ENCODE measurements at places on chromosomes 5 and 9.

DNA sequence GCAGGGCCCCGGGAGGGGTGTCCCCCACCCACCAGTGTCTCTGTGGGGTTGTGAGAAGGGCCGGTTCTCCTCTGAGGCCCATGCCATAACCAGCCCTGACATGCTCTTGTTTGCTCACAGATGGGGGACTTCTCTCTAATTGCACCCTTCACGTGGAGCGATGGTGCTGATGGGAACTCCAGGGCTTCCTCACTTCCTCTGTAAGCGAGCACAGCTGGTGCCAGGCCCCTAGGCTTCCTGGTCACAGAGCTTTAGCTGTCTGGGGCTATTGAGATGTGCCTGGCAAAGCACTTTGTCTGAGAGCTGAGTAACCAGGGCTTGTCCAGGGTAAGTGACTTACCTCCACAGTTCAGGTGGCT is 36.4 kb downstream of the PHF2 start:
- DNase-seq = no peak

DNA sequence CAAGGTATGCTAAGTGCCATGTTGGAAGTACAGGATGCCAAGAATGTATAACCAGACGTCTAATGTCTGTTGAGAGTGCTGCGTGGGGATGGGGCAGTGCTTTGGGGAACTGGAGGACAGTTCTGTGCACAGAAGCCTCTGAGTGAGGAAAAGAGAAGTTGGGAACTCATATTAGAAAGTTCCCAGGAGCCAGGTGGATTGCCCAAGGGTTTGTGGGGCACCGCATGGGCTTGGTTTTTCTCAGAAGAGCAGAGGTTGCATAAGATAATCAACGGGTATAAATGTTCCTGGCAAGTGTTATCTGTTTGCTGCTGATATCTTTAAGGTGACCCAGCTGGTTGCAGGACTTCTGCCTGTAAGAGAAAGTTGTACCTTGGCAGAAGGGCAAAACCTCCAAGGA is 13.1 kb downstream of the HRH2 start:
- no peak for DNase-seq

DNA sequence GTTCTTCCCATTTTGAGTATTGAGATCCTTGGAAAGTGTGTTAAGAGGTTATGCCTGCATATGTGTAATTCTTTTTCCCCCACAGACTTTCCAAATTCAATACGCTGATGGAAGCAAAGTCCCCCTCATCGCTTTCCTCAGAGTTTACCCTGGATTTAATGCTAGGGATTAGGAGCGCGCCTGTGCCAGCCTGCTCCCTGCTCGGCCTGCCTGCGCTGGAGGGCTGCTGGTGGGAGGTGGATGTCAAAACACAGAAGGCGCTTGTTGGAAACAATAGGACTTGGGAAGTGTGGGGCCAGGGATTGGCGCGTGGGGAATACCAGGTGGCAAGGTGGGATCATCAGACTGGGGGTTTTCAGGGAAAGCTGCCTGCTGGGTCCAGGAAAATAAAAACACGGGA is 39.8 kb upstream of the PTCH1 start:
- no peak for DNase-seq

DNA sequence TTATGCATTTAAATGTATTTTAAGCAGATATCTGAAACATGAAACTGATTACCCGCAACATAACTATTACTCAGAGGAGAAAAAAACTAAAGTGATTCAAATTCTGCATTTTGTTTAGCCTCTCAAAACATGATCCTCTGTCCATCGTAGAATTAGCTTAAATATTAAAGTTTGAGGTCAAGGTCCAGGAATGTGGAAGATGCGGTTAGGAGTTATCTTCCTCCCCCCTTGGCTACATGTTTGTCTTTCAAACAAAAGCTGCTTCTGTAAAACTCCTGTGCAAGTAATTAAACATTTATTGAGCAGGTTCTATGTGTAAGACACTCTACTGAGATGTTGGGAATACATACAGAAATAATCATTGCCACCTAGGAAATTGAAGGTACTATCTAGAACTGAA is 175.0 kb upstream of the ISL1 start:
- DNase-seq = no peak

- DNase-seq = peak; percentile 14
Measured at GRCh38 chr5:138077064-138077696, 6.7 kb upstream of the WNT8A start.

- no peak for DNase-seq
Measured at GRCh38 chr5:16702964-16703363, 86.2 kb upstream of the RETREG1 start.

- DNase-seq = no peak
Measured at GRCh38 chr9:78033870-78034269, 2.3 kb upstream of the GNAQ start.

DNA sequence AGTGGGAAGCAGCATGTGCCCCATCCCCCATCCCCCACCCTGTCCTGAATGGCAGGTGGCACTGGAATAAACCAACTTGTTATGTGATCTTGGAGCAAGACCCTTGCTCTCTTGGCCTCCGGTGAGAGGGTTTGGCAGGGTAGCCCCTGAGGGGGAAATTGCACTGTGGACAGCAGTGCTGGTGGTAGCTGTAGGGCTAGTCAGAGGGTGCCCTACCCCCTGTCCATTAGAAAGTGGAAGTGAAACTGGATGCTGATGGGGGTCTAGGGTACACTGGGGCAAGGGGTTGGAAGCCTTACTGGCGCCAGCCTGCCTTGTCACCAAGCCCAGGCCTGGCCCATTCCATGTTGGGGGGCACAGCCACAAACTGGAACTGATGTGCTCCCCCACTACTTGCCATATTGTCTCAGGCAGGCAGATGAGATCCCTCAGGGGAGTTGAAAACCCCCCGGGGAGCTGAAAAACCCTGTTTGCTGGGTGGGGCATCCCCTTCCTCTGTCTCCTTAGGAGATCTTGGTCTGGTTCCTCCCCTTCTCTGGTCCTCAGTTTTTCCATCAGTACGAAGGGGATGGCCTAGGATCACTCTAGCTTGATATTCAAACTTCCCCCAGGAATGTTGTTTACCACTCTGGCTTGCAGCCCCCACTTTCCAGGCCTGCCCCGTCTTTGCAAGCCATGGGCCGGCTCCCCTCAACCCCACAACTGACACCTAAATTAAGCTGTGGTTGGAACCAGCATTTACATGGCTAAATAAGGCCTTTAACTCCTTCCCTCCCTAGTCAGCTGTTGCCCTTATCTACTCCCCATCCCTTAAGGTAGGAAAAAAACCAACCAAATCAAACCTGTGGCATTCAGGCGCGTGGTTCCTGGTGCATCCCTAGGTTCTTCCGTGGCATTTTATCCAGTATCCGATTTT is 14.4 kb upstream of the SYNPO start:
- DNase-seq = no peak
